T-helper 22 cell (primary cell): ENCODE measurements at places on chromosomes 12 and 14.
A peak's percentile ranks its signal among the peaks of the same experiment; 100 is the strongest.

- DNase-seq, result no peak
Observed at GRCh38 chr14:101584055-101584859, 23.0 kb downstream of the DIO3 start.

GRCh38 chr12:132270969-132271754 is 58.2 kb downstream of the GALNT9 start:
- DNase-seq, result no peak

DNA sequence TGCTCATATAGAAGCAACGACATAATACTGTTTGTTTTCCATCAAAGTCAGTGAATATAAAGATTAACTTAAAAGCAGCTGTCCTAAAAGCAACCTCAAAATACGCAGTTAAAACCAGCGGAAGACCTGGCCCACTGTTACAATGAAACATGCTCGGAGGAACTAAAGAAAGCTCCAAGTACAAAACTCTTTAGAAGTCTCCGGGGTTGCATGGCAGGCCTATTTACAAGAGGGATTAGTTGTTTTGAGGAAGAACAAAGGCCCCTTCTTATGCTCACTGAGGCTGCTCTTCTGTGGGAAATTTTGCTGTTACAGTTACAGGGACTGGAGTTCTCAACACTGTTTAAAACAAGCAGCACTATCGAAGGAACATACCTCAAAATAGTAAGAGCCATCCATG is 75.9 kb upstream of the C12orf71 start:
- no peak for DNase-seq

- DNase-seq, result no peak
Observed at GRCh38 chr14:77314043-77314442, 6.6 kb downstream of the POMT2 start.

- no peak for DNase-seq
Observed at GRCh38 chr14:67569651-67570290, 30.3 kb downstream of the PIGH start.

DNA sequence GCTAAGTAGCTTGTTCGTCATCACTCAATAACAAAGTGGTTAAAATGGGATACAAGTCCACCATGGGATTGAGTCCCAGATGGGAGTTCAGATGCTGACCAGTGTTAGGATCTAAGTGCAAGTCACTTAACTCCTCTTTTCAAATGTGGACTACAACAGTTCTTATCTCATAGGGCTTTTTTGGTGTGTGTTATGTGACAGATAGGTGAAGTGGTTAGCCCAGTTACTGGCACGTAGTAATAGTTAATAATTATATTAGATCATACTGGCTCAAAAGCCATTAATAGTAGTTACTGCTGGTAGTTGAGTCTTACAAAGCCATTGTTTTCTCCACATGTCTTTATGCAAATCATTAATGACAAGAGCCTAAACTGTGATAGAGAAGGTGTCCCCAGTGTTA is 73.2 kb downstream of the RCOR1 start:
- DNase-seq, result no peak

DNA sequence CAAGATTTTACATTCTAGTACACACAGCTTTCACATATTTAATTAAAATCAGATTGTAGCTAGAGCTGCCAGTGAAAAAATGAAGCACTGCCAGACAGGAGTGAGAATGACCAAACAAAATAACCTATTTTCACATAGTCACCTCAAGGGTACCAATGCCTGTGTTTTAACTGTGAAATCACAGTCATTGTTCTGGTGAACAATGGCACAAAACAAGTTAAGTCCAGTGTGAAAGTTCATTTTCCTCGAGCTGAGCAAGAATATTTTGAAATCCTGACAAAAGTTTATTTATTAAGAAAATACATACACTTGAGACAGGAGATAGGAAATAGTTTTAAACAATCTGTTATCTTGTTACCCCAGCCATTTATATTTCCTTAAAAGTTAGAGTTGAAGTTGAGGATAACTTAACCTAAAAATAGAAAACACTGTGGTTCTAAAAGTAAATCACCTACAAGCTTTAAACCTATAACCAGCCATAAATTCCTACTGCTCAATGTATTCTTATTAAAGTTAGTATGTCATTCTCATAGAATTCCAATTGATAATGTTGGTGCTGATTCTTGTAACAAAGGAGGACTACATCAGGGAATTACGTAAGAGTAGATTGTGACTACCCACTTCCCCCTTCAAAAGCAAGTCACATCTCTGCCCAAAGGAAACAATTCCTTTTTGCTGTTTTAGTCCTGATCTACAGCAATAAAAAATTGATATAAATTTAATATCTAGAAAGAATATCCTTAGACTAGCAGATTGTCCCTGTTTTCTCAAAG is 15.9 kb downstream of the DENND5B start:
- DNase-seq, result no peak

DNA sequence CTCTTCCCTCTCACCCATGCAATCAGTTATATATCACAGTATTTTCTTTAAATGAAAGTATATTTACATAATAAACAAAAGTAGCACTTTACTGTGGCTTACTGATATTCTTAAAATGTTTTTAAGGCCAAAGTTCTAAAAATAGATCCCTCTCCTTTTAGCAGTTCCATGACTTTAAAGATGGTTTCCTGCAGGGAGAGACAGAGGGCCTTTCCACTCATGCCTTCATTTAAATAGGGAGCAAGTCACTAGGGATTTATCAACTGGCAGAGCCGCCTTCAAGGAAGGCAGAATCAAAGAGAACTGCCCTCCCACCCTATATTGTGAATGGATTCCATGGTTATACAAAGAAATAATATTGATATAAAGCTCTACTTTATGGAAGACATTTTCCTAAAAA is 55.5 kb downstream of the DUSP16 start:
- DNase-seq, result no peak

DNA sequence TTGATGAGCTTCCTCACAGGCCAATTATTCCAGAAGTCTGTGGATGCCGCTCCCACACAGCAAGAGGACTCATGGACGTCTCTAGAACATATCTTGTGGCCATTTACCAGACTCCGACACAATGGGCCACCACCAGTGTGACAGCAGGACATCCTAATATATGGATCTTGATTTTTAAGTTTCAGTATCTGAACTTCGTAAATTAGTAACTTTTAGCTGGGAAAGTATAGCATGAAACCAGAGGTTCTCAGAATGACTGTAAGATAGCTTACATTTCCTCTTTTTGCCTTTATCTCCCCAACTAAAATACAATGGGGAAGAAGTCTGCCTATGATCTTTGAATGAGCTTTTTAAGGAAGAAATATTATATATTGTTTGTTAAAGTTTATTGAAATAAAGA is 87.0 kb downstream of the DNAI7 start:
- no peak for DNase-seq

DNA sequence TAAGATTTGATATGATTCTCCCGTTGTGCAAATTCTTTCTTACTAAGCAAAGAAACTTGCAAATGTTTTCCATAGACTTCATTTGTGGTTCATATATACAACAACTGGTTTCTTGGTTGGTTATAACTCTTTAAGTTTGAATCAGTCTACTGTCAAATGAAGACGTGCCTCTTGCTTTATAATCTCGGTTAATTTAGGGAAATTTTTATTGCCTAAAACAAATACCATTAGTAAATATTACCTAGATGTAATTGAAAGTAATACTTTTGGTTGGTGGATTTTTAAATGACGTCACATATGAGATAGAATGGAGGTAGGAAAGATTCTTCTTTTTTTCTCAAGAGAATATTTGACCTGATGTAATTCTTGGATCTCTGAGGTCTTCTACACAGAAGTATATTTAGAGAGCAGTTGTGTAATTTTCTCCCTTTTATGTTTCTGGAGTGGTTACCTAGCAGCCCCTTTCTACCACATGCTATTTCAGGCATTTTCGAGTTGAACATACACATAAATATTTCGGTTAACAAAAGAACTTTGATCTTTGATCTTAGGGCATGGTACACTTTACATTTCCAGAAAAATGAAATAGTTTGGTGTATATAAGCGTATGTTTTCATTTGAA is 1.7 kb downstream of the ATF7IP start:
- no peak for DNase-seq

DNA sequence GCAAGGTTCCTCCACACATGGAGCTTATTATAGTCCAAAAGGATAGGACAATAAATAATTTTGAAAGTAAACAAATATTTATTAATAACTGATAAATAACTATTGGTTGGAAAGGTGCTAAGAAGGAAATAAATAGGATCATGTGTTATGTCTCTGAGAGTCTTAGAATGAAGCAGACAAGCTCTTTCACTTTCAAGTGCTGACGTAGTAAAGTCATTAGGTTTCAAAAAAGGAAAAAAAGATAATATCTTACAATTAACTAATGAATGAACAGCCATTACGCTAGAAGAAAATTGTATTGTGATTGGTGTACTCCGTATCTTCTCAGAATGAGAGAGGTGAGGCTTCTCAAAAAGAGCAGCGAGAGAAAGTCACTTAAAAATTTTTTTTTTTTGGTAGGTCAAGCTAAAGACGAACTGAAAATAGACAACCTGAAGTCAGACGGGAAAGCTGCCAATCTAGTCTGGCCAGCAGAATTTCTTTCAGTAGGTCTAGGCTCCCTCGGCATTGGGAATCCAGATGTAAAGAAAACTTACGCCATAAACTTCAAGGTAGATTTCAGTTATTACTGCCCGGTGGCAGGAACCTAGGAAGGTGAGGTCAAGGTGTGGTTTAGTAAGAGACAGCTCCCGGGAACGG is 583 bp upstream of the LEMD3 start:
- no peak for DNase-seq

- DNase-seq, result no peak
Observed at GRCh38 chr14:104200106-104200505, 61.7 kb downstream of the KIF26A start.

GRCh38 chr14:75514673-75515628 is 7.3 kb upstream of the BATF start:
- DNase-seq, result peak; percentile 44

- DNase-seq, result no peak
Observed at GRCh38 chr14:24130380-24130716, at the start of gene FITM1. TSS of gene FITM1 (plus strand) at chr14:24130659. CDS start at chr14:24131564, 905 bp downstream.

- no peak for DNase-seq
Observed at GRCh38 chr14:105421723-105422615, 2.3 kb downstream of the MTA1 start.

- no peak for DNase-seq
Observed at GRCh38 chr12:107514887-107515445, 170.6 kb upstream of the PWP1 start.

DNA sequence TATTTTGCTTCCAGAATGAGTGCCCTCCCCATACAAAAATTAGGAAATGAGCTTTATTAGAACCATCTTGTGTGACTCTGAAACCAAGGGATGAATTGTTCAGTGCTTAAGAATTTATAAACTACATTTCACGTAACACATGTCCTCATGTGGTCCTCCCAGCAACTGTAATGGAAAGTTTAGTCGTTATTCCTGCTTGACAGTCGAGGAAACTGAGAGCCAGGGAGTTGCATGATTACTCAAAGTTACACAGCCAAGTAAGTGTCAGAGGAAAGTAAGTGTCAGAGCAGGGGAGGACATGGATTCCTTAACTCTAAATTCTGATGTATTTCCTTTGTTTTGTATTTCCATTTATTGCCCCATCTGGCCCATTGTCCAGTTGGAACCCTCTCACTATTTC is 453.9 kb downstream of the FUT8 start:
- DNase-seq, result no peak

DNA sequence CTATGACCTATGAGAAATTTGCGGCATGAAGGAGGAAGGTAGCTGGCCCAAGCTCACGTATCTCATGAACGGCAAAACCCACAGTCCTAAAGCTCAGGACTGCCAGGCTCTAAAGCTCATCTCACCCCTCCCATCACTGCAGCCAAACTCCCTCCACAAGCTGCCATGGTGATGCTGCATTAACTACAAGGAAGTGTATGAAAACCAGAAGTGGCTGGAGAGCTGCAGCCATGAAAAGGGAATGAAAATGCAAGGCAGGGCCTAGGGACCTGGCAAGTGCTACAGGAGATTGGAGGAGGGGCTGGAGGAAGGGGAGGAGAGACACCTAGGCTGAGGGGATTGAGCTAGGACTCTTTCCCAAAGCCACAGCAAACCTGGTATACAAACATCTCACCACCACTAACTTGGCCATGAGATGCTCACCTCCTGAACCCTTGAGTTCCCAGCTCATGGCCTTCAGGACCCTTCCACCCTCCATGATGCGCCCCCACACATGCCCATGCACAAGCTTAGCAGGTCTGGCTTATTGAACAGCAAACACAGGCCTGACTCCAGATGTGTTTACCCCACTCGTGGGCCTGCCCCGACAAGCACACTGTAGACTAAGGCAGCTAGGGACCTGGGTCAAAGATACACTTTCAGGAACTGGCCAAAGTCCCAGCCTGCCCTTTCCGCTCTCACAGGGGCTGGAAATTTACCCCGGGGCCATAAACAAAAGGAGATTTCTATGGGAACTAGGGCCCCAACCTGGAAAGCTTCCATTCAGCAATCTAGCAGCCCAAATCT is 42.0 kb downstream of the LTBP2 start:
- no peak for DNase-seq
